ENCODE measurements at places on chromosomes 5 and 9.

- peak; percentile 13 for DNase-seq
Measured at GRCh38 chr5:170300361-170301013, 2.9 kb upstream of the LCP2 start.

DNA sequence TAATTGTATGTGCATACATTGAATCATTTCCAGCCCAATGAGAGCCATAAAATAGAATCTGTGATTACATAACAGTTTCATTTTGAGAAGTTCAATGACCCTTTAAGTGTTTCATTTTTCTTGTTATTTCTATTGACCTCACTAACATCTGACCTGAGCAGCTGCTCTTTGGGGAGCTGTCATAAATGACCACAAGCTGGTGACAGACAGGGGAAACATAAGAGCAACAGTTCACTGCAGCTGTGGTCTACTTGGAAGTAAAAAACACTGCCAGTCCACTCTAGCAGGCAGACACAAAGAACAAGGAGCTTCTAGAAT is 265.4 kb downstream of the DTWD2 start:
- no peak for DNase-seq

DNA sequence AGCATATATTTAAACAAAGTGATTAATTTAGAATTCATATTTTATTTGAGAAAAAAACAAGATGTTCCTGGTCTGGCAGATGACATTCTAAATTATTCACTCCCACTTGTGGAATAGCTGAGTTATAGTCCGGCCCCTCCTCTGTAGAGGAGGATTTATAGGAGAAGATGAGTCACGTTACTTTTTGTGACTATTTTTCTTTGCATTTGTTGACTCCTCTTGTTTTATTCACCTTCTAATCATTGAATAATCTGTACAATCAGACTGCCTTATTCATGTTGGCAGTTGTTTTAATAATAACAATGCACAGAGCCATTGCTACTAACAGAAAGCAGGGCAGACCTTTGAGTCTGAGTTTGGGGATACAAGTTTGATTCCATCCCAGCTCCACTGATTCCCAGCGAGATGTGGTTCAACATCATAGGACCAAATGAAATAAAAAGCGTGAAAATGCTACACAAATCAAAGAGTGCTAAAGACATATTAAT is 23.2 kb downstream of the DOCK8 start:
- no peak for DNase-seq

GRCh38 chr9:135365013-135365768 is 114.4 kb upstream of the PPP1R26 start:
- no peak for DNase-seq

DNA sequence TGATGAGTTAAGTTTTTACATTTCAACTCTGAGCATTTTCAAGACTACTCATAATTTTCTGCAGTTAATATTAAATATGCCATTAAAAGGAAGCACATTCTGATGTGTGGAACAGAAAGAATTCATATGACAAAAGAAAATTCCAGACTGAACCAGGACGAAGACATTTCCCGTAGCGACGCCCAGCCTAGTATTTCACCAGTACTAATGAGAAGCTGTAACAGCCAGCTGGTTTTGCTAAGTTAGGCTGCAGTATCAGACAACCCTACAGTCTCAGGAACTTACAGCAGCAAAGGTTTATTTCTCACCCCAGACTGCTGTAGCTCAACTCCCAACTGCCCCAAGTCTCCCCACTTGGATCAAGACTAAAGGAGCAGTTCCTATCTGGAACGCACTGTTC is 91.6 kb downstream of the TMEM174 start:
- DNase-seq, result no peak

- DNase-seq, result no peak
Measured at GRCh38 chr5:155697236-155697635, 629.7 kb upstream of the SGCD start.

DNA sequence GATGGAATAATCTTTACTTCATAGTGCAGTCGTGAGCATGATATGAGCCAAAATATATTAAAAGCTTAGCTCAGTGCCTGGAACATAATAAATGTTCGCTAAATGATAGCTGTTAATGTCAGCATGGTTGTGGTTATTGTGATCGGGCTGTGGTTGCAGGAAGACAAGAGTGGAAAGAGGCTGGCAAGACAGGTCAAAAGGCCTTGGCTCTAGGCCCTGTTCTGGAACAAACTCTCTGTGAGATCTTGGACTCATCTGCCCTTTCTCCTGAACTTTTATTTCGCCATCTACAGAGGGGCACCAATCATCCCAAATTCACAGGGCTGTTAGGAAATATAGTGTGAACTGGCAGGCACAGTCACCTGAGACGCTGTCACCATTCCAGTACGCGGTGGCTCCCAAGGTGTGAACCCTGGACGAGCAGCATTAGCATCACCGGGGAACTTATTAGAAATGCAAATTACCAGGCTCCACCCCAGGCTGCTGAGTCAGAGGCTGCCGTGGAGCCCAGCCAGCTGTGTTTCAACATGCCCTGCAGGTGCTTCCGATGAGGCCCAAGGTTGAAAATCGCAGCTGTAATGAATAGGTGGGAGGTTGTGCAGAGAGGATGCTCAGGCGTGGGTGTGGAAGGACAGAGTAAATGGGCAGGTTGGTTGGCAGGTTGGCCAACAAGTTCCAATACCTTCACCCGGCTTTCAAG is 50.2 kb upstream of the SAP30L start:
- no peak for DNase-seq

GRCh38 chr9:88521308-88521707 is 13.7 kb upstream of the NXNL2 start:
- DNase-seq, result no peak

DNA sequence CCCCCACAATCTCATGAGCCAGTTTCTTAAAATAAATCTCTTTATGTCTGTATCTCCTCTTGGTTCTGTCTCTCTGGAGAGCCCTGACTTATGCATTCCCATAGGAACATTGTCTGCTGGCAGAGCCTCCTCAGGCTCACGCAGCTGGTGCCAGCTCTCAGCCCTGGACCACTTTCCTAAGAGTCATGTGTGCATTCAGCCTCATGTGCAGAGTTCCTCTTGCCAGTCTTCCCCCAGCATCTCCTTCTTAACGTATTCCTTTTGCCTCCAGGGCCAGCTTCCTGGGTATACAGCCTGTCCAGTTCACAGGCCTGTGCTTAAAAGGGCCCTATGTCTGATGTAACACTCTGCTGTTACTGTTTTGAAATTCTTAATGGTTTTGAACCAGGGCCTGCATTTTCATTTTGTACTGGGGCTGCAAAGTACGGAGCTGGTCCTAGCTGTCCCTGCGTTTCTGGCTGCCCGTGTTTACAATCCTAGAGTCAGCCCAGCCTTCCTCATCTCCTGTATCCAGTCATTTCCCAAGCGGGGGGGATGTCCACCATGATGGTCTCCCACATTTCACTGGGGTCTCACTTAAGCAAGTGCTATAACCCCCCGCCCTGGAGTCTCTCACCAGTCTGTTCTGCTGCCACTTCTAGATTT is 18.1 kb downstream of the ANKRD33B start:
- DNase-seq, result no peak

GRCh38 chr9:122222791-122223190 is 6.0 kb downstream of the LHX6 start:
- DNase-seq, result no peak

DNA sequence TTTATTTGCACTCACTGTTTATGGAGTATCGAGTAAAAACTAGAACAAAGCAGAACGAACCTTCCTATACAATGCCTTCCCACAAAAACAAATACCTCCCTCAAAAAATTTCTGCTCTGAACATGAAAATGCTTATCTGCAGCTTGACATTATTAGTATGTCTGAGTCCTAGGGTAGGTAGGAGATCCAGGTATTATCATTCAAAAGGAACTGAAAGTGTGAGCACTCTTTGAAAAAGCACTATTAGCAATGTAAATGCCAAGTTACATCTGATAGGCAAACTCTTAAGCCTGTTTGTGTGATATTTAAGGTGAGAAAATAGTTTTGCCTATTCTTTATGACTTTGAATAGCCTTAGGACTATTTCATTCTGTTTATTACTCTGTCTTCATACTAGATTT is 47.6 kb downstream of the ZSWIM6 start:
- DNase-seq, result no peak

DNA sequence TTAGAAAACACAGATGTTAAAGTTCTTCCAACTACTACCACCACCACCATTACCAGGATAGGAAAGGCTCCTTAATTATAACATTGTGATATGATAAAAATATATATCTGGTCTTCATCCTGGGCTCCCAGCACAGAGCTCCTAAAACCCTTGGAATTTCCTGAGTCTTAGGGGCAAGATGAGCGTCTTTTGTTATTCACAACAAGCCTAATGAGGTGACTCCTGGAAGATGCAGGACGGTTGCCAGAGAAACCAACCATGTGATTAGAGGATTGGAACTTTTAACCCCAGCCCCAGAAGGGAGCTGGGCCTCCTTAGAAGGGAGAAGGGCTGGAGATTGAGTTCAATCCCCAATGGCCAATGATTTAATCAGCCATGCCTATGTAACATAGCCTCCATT is 148.0 kb upstream of the ADRA1B start:
- DNase-seq, result no peak

GRCh38 chr5:138466125-138466899 is 1.0 kb downstream of the EGR1 start:
- DNase-seq, result no peak

GRCh38 chr5:180160215-180160614 is 48.8 kb downstream of the RASGEF1C start:
- no peak for DNase-seq

DNA sequence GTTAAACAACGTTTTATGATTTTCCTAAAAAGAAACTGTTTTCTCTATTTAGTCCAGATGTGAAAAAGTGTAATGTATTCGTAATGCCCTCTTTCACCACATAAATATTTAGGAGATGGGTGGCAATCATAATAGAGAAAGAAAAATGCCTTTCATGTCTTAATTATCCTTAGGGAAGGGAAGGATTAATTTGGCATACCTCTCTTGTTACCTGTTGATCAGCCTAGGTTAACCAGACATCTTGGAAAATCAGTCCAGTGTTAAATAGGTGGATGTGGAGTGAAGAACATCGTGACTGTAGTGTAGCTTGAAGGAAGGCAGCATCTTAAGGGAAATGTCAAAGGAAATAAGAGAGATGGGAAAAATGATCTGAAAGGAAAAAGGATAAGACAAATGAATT is 76.2 kb downstream of the NNT start:
- no peak for DNase-seq

DNA sequence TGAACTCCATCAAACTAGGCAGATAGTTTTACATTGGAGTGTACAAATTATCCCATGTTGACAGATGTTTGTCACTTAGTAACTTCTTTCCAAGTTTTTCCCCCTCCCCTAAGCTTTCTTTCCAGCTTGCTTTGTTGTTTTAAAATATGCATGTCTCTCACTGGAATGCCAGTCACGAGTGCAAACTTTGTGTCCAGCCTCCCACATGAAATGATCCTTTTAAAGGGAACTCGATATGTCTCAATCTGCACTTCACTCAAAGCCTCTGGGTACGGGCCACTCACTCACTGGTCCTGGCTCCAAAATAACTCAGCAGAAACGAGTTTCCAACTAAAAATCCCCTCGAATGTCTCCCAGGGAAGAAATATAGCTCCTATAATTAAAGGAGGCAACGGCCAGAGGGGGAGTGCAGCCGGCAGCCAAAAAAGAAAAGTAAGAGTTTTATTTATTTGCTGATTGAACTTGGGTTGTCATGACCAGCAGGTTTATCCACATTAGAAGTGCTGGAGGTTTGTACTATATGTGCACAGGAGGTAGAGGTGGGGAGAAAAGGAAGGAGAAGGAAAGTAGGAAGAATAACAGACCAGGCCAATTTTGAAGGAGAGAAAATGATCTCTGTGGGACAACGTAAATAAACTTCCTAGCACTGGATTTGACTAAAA is 17.5 kb downstream of the NR2F1 start:
- no peak for DNase-seq

DNA sequence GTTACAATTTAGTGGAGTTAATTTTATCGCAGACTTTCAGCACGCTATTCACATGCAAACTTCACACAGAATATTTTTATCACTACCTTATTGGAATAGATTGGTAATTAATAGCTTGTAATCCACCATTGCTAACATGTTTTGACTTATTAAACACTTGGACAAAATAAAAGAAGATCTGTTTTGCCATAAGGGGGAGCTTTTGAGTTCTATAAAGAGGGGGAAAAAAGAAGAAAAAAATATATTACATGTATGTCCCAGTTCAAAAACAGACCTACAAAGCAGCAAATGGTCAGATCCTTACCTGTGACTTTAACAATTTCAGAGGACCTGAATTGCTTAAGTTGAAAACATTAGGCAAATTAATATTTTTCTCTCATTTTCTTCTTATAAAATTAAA is 1.2 kb upstream of the PAPPA start:
- peak; percentile 23 for DNase-seq

DNA sequence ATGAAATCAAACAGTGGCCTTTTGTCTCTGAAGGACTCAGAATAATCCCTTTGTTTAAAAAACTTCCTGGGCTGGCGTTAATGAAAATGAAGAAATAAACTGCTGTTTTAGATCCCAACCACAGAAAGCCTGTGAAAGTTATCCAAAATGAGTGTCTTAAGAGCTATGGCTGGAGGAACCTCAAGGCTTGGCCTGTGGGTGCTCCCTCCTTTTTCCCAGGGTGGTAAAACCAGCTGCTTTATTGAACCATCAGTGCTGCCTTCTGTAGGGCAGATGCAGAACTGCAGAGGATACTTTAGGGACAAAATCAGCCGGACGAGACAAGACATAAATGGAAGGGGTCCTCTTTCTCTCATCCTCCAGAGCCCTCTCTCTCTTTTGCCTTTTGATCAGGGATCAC is 100.9 kb downstream of the SMARCA2 start:
- no peak for DNase-seq

DNA sequence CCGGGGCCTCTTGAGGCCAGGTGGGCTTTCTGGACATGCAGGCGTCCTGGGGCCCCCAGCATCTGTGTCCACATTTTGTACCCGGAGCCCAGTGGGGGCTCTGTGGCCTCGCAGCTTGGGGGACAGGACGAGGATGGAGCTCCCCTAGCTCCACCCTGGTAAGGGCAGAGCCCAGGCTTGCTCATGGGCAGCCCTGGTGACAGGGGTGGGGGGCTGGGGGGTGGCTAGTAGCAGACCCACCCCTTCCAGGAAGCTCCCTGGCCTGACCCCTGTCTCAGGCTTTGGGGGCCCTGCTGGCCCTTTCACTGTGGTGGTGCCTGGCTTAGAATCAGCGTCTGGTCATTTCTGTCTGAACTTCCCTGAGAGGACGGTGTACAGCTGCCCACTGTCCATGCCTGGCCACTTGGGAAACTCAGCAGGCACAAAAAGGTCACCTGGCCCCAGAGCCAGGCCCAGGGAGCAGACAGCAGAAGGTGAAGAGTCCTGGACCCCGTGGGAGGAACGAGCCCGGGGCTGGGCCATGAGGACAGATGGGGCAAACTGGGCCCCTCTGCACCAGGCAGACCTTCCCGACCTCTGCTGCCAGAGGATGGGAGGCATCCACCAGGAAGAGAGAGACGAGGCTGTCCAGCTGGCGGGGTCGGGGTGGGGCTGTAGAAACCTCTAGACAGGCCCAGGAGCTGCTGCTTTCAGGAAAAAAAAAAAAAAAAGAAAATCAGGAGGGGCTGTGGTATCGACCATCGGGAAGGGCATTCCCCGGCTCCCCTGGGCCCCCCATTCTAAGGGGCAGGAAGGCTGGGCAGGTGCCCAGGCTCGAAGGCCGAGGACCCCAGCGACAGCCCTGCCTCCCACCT is 52.8 kb downstream of the EXD3 start:
- DNase-seq, result no peak

GRCh38 chr9:35689542-35690293 is at the start of gene TPM2:
Gene TPM2, minus strand, starts transcription at chr9:35689925. Its CDS starts 108 bp downstream, at chr9:35689817.
- no peak for DNase-seq

- DNase-seq, result no peak
Measured at GRCh38 chr9:98808411-98808815, 943 bp downstream of the GALNT12 start.

Measured in midbrain (tissue), 1 donor.